Fibroblast of the aortic adventitia (primary cell): ENCODE measurements at places on chromosomes 5 and 9.

DNA sequence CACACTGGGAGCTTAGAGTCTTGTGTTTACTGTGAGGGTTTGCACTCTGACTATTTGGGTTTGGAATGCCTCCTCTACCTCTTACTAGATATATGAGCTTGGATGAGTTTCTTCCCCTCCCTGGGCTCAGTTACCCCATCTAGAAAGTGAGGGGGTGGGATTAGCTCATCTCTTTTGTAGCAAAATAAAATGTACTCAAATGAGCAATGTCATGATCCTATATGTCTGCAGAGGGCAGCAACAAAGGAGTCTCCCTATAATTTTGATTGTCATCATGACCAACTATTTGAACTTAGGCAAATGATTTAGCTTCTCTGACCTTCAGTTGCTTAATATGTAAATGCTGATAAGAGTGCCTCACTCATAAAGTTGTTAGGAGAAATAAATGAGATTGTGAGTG is 109.0 kb downstream of the DPYSL3 start:
- DNase-seq: no peak

- DNase-seq: no peak
Measured at GRCh38 chr5:140946578-140946977, 19.7 kb upstream of the PCDHAC2 start.

DNA sequence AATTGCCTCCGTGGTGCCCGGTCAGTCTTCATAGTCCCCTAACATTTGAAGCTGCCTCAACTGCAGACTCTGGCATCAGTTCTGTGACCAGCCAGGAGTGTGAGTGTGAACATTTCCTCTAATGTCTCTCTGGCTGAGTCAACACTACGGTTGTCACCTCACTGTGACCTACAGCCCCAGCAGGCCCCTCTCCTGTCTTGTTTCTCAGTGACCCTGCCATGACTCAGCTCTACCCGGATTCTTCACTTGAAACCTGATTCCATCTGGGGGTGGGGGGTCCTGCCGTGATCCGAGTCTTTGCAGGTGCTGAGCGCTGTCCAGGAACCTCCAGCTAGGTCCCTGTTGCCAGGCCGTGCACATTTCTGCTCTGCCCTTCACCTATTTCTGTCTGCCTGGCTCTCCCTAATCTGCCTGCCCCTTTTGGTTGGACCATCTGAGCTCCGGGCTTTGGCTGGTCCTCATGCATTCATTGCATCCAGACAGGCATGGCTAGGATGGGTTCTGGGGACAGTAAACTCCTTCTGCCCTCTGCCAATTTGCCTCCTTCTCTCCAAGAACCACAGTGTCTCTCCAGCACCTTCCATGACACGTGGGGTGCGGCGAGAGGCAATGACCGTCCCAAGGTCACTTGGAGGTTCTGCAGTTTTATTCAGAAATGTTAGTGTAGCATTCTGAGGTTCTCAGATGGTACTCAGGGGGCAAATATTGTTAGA is 24.2 kb downstream of the STC2 start:
- DNase-seq: no peak

DNA sequence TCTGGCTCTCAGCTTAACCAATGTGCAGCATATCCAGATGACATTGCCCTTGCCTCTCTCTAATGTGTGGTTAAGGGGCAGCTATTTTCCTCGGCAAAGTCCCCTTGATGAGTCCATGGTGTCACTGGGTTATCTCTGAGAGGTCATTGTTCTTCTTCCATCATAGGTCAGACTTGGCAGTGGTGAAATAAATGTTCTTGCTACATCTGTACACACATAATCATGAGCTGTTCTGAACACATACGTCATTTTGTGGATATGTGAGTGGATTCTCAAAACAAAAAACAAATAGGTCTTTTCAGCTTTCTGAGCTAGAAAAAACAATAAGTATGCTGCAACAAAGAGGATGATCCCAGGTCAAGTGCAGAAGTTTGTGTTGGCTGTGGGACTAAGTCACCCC is 134.7 kb upstream of the PTPN3 start:
- no peak for DNase-seq

DNA sequence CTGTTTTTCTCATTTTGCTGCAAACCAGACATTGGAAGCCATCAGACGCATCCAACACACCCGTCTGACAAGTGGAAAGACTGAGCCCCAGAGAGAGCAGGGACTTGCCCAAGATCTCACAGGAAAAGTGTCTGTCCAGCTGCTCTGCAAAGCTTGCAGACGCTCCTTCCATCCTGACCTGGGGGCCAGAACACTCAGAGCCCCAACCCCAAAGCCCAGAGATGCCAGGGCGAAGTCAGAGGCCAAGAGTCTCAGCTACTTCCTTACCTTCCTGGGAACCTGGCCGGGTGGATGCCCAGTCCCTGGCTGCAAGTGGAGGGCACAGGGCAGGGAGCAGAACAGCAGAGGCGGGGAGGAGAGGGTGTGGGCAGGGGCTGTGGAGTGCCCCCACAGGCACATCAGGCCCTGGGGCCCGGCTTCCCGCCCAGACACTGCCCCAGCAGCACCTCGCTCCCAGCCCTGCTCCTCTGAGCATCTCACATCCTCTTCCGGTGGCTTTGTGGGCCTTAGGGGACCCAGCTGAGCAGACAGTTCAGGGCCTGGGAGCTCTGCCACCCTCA is 9.7 kb upstream of the RALGDS start:
- DNase-seq: no peak

- DNase-seq: no peak
Measured at GRCh38 chr9:69485466-69485865, 160.5 kb downstream of the ENTREP1 start.

GRCh38 chr9:92709240-92709639 is 39.3 kb upstream of the IPPK start:
- no peak for DNase-seq

- no peak for DNase-seq
Measured at GRCh38 chr5:6590581-6590980, 42.3 kb downstream of the NSUN2 start.

- no peak for DNase-seq
Measured at GRCh38 chr5:135394095-135394494, 4.9 kb downstream of the MACROH2A1 start.

DNA sequence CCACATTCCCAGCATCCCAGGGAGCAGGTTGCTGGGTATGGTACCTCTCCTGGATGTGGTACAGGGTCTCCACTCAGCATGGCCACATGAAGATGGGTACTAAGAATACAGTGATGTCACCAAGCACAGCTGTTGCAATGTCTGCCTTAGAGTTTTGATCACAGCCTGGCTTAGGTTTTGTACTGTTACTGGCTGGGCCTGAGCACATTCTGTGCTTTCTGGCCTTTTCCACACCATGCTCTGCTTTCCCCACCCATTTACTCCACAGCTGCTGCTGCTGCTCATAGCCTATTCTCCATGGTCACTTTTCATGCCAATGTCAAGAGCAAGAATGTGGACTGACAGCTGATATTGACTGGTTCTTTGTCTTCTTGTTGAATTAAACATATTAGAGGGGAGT is 481.9 kb downstream of the ARHGEF28 start:
- no peak for DNase-seq

- no peak for DNase-seq
Measured at GRCh38 chr9:114303977-114304376, 18.9 kb upstream of the ORM1 start.

GRCh38 chr5:33309536-33310345 is 131.0 kb upstream of the TARS1 start:
- DNase-seq: peak; percentile 47

- DNase-seq: no peak
Measured at GRCh38 chr9:20200581-20200980, 411.7 kb upstream of the SLC24A2 start.

GRCh38 chr9:20292002-20292401 is 330.3 kb downstream of the MLLT3 start:
- peak; percentile 10 for DNase-seq

- DNase-seq: no peak
Measured at GRCh38 chr9:114316605-114317230, 6.2 kb upstream of the ORM1 start.

DNA sequence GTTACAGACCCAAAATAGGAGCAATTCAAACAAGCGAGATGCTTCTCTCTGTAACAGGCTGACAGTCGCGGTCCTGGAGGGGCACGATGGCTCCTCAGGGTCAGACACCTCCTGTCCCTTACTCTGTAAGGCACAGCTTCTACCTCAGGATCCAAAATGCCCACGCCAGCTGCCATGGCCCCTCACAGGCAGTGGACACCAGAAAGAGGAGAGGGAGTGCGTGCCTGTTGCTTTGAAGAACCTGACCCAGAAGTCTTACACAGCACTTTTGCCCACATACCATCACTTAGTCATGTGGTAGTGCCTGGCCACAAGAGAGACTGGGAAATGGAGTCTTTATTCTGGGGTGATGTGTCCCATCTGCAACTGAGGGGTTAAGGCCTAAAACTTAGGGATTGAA is 11.6 kb upstream of the ABL1 start:
- DNase-seq: no peak
